GM18507 (cell line): ENCODE measurements at places on chromosomes 2 and 18.
A peak's percentile ranks its signal among the peaks of the same experiment; 100 is the strongest.

DNA sequence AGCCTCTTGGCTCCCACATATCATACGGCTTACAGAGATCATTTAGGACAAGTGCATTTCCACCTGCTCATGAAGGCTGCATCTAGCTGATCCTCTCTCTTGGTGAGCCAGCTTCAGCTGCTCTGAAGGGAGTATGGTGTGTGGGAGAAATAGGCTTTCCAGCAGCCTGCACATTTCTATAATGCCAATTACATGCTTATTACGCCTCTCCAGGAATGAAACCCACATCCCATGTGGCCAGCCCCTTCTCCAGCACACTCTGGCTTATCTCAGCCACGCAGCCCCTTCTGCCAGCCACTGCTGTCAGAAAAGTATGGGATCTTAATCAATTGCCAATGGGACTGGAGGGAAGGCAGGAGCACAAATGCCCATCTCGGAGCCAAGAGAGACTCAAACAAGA is 117.5 kb downstream of the GALNT14 start:
- no peak for DNase-seq

GRCh38 chr2:187554011-187554703 is at the start of gene TFPI:
Gene TFPI (minus strand): TSS chr2:187554435. CDS start chr2:187503768, 50,667 bp downstream.
- DNase-seq: no peak

DNA sequence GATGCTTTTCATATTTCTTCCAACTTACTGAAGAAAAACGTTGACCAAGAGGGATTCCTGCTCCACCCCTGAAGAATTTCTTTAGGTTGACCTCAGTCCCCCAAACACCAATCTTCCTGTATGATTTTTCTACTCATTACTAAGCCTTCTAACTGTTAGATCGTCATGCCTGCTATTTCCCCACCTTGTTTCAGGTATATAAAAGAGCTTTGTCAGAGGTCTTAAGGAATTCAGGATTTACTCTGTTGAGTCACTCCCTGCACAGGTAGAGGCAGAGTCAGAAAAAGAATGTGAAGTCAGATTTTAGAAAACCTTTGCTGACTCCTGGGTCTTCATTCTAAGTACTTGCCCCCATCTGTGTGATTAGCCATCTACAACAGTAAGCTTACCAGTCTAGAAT is 83.8 kb upstream of the NOSTRIN start:
- no peak for DNase-seq

GRCh38 chr2:173223871-173224270 is 130.8 kb upstream of the CDCA7 start:
- DNase-seq: no peak

DNA sequence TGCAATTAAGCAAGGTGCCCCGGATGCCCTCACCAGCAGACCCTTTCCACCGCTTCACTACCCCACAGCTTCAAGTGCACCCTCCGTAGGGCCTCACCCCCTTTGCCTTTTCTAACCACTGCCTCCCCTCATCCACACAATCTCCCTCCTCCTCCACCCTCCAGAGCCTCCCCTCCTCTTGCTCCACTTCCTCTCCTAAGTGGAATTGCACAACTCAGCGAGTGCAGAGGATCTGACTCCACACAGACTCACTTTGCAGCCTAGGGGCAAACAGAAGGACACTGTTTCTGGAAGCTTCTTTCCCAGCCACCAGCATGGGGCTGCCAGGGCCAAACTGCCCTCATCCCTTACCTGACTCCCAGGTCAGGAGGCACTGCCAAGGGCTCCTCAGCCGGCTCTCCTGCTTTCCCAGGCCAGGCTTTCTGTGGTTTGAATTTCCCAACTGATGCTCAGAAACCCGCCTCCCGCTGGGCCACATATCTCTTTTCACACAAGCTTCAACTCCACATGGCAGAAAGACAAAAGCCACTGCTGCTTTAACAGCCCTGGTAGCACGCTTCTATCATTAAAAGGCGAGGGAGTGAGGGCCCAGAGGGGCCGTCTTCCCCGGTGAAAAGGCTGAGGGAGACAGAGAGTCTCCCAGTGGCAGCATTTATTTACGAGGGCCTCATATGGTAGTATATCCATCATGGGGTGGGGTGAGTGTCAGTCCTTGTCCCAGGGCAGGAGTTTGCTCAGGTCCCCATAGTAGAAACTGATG is 74.7 kb upstream of the MGAT4A start:
- DNase-seq: no peak

- DNase-seq: no peak
Observed at GRCh38 chr2:198376677-198377076, 572.3 kb downstream of the PLCL1 start.

DNA sequence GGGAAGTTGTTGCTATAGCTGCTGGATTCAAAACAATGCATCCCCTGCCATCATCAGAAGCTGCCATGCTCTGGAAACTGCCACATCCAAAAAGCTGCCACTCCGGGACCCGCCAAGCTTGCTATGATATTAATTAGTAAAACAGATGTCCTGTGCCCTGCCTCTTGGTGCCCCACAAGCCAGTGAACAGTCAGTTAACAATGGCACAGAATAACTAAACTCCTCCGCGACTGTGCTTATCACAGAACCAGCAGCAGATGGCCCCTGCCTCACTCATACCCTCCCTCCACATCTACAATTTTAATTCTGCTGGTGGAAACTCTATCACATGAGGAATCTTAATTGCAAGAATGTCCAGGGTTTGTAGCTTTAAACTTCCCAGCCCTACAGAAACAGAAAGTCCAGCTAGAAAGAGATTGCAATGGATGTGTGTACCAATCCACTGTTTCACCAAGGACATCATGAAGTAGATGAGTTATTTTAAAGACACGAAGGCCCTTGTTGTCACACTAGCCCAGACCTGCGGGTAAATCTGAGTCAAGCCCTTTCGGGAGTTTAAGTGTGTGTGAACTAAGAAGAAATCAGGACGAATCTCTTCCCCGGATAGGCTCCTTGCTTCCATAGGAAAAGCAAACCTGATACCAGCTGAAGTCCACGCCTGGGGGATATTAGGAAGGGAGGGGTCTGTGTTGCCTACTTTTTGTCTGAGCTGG is 7.4 kb upstream of the ACYP2 start:
- no peak for DNase-seq

GRCh38 chr2:15959331-15960153 is 19.2 kb downstream of the MYCN start:
- DNase-seq: no peak

GRCh38 chr2:219368690-219369191 is 19.0 kb downstream of the DNPEP start:
- no peak for DNase-seq

GRCh38 chr2:75018162-75018561 is 59.7 kb downstream of the POLE4 start:
- no peak for DNase-seq

GRCh38 chr2:152646264-152646663 is 71.0 kb downstream of the PRPF40A start:
- DNase-seq: no peak

GRCh38 chr2:148201075-148202004 is 180.4 kb downstream of the MBD5 start:
- peak; percentile 8 for DNase-seq

DNA sequence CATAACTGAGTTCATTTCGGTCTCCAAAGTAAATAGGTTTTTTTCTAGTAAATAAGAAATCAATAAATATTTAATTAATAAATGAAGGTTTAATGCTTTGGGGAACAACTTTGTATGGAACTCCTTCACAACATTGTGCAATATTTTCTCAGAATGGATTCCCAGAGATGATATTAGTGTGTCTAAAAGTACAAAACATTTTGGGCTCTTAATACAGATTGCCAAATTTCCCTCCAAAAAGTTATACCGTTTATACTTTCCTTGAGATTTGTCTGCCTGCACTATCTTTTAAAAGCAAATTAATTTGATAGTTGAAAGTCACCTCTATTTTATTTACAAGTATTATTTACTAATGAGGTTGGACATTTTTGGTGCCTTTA is 151.8 kb downstream of the FAM161A start:
- DNase-seq: no peak

DNA sequence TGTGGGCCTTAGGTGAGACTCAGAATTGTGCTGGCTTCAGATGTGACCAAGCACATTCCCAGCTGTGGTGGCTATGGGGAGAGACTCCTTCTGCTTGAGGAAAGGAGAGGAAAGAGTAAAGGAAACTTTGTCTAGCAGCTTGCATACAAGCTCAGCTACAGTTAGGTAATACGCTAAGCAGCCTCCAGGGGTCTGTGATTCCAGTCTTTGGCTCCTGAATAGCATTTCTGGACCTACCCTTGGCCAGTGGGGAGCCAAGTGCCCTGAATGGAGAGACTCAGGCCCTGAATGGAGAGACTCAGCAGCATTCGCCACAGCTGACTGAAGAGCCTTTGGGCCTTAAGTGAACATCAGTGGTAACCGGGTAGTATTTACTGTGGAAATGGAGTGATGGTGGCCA is 227.4 kb upstream of the CDH7 start:
- no peak for DNase-seq

DNA sequence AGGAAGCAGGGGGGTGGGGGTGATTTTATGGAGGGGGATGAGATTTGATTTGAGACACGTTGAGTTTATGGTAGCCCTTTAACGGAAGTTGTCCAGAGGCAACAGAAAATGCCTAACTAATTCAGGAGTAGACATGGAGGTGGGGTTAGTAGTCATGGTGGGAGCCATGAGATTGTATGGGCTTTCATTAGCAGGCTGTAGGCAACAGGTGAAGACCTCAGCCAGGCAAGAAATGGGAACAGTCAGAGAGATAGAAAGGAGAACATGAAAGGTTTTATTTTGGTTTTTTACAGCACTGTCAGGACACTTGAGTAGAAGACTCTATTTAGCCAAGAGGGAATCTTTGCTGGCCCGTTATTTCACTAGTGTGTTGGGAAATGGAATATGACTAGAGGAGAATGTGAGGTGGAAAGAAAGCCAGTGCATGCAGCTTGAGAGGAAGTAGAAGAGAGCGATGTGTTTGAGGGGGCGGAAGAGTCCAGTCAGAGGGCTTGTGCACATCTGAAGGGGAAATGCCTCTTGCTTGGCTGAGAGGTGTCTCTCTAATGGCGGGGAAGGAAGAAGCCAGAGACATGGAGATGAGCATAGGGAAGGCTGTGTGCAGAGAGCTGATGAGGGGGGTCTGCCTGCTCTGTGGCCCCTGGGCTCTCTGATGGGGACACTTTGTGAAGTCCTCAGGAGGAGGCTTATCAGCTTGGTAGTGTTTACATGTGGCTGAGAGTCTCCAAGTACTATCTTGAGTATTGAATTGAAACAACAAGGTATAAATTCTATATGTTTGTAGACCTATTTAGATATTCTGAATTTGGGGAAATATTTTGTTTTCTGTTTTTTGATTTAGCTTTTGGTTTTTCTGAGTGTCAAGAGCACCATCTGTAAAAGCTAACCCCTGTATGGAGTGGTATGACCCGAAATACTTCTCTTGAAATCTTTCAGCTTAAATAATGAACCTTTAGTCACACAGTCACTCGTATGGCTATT is 66.9 kb upstream of the ITM2C start:
- DNase-seq: no peak

DNA sequence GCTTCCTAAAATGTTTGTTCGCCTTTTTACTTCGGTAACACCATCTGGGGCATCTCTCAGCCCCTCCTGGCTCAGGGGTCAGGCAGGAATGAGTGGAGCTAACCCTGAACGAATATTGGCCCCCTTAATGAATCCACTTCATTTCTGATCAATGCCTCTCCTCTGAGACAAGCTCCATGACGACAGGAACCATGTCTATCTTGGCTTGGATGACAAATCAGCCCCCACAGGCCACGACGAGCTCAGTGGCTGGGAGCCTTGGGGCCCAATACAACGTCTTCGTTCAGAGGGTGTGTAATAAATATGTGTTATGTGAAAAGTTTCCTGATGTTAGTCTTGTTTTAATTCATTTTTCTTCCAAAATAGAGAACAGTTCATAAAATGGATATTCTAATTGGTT is 133.0 kb downstream of the COL6A3 start:
- DNase-seq: no peak
